ENCODE measurements at places on chromosomes 11 and 22. TPM values are rescaled to one million over a fixed set of nuclear protein-coding genes. Genes with fewer than 3 reads are reported as not detected.

CALCA gene
- not detected for total RNA-seq

MUC6 gene
- not detected for total RNA-seq

MISFA gene
- 4.4 TPM for total RNA-seq

BAIAP2L2 gene
- 0.52 TPM for total RNA-seq

SLC22A6 gene
- total RNA-seq = not detected

SCO2 gene
- total RNA-seq = 2.3 TPM

PRODH gene
- 0.09 TPM for total RNA-seq
